CD4-positive, alpha-beta memory T cell (primary cell): ENCODE measurements at places on chromosomes 5 and 9.

DNA sequence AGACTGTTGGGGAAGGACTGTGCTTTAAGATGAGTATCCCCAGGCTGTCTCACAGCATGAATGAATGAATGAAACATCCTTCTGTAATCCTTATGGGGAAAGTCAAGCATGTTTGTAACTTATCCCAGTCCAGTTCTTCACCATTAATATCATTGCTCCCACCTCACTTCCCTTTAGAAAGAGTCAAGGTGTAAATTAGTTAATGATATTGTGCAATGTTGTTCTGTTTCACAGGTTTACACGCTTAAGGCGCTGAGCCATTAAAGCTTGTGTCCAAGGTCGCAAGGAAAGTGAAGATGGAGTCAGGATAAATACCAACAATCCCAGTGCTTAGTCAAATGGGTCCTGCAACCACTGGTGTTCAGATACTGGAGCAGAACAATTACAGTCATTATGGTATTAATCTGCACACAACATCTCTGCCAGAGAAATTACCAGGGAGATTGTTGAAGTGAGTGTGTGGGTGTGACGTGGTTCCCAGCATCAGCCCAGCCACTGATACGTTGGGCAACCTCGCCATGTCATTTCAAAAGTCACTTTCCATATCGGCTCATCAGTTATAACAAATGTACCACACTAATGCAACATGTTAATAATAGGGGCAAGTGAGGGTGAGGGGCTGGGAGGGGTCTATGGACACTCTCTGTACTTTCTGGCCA is 1.5 kb upstream of the MYO10 start:
- DNase-seq: no peak

DNA sequence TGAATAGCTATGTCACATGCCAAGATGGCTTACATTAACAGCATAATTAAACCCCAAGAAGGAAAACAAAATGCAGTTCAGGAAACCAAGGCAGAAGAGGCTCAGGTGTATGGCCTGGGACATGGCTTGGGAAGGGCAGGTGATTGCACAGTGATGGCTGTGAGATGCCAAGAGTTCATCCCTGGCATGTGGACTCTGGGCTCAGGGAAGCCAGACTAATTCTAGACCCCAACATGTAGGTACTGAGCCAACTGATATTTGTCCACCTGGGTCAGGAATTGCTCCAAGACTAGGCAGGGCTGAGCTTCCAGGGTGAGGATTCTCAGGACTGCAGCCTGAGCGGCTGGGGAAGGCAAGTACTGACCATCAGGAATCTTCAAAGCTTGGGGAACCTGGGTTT is 218.4 kb upstream of the PIK3R1 start:
- DNase-seq: no peak

DNA sequence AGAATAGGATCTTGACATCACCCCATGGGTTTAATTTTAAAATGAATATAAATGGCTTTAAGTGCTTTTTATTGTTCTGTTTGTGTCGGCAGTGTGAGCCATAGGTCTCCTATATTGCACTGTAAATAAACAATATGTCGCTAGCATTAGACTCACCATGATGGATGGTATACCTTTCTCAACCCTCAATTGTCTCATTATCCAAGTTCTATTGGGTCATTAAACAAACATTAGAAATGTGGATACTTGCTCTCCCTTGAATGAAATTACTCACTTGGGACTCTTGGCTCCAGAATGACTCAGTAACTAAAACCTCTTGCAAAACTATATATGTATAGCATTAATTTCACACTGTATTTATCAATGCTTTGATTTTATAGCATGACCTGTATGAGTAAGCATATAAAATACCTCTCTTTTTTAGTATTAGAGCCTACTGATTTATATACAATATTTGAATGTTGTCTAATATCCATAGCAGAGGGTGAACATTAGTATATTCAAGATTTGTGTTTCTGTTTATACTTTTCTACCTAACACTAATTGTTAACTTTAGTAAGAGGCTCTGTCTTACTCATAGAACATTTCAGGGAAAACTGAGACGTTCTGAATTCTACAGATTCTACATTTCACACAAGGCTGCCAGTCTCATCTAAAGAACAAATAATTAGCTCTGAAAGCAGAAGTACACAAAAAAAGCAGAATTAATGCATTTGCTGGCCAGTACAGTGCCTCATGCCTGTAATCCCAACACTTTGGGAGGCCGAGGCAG is 303.8 kb upstream of the PRR16 start:
- DNase-seq: no peak

DNA sequence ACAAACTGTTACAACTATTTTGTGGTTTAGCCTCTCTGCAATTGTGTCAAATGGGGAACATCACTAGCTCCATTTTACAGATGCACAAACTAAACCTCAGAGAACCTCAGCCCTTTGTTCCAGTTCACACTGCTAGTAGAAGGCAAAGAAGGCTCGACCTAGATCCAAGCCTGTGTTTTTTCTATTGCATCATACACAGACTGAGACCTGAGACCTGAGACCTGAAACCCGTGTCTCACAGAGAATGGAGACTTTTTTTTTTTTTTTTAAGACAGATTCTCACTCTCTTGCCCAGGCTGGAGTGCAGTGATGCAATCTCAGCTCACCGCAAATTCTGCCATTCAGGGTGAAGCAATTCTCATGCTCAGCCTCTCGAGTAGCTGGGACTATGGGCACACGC is 120.8 kb downstream of the GALNT10 start:
- DNase-seq: no peak

DNA sequence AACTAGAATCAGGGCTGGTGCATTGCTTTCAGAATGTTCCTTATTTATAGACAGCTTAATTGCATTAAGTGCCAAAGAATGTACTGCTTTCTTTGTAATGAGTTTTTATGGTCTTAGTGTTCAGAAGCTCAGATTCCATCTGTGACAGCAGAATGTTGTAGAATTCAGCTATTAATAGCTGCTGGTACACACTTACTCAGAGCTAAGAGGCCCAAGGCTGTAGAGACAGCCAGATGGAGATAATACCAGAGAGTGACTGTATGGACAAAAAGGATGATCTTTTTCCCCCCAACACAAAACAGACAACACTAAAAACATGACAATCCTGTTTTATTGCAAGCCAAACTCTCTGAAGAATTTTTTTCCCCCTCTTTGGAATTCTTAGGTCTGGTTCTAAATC is 50.2 kb downstream of the PPP2R2B start:
- DNase-seq: no peak

GRCh38 chr5:32202394-32202793 is 28.3 kb upstream of the GOLPH3 start:
- DNase-seq: no peak

- DNase-seq: no peak
Measured at GRCh38 chr5:76125888-76126287, 42.7 kb downstream of the SV2C start.

DNA sequence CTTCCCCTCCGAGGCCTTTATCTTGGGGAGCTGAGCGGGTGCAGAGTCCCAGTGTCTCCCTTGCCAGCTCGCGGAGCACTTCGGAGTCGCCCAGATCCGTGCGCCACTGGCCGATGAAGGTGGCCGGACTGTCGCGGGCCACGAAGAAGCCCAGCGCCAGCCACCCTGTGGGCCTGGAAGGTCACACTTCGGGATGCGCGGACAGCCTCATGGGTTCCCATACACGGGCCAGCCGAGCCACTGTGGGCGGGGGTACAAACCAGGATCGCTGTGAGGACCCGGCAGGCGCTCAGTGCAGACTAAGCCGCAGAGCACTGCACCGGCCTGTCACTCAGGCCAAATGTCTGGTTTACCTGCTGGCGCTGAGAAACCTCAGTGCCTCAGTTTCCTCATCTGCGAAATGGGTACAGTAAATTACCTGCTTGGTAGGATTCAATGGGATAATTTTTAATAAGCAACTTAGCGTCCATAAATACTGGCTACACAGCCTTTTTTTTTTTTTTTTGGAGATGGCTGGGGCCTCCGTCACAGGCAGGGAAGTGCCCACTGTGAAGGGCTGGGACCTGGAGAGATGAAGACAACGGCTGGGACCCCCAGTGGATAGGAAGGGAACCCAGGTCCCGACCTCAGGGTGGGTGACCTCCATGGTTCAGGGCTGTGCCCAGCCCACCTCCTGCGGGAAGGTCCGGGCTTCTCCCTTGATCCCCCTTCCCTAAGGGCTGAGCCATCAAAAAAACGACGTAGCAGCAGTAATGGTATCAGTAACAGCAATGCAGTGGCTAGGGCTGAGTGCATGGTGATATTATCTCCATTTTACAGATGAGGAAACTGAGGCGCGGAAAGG is 38.7 kb upstream of the CTSV start:
- DNase-seq: no peak

GRCh38 chr5:62547945-62548630 is 30.5 kb upstream of the LRRC70 start:
- no peak for DNase-seq

- peak; percentile 13 for DNase-seq
Measured at GRCh38 chr9:21096901-21097255, 19.1 kb upstream of the IFNB1 start.

DNA sequence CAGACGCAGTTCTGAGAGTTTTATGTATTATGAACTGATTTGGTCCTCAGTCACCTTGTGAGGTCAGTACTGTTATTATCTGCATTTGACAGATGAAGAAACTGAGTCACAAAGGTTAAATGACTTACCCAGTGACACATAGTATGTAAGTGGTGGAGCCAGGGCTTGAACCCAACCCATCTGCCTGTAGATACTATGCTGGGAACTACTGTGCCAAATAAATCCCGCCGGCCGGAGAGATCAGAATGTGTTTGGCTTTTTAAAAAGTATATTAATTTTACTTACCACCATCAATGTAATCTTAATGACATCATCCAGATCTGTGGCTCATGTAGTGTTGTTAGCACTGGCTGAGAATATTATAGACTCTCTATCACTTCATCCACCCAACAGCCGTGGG is 80.8 kb downstream of the ZNF618 start:
- DNase-seq: no peak

GRCh38 chr5:126497506-126497905 is 74.3 kb downstream of the GRAMD2B start:
- no peak for DNase-seq

GRCh38 chr9:38016375-38017135 is 52.5 kb downstream of the SHB start:
- DNase-seq: no peak

- DNase-seq: no peak
Measured at GRCh38 chr9:114085387-114085789, 7.3 kb upstream of the AMBP start.

DNA sequence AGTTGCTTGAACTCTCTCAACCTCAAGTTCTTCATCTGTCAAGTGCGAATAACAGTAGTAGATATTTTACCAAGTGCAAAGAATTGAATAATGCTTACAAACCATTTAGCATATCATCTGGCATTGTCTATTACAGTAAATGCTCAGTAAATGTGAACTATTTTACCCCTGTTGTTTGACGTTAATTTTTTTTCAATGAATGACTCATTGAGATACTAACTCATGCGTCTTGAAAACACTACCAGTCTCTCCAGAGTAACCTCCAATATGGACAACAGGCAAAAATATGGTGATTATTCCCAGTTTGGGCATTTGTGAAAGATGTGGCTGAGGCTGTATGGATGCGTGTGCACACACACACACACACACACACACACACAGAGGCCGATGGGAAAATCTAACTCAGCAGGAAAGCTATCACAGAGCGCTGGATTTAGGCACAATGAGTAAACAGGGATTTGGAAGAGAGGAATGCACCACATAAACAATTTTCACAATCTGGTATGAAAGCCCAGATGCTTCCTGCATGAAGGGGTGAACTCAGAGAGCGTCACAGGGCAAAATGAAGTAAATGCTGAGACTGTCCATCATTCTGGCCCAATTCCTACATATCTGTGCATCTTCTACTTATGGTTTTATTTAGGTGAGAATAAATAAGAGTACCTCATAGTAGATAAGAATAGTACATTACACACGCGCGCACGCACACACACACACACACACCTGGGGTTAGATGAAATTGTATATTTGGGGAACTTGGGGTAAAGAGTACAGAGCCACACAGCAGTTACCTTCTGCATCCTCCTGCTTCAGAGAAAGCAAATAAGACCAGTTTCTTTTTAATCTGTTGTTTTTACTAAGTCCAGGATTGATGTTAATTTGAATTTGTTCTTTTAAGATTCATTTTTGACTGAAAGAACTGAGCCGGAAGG is 128.7 kb downstream of the PALM2AKAP2 start:
- no peak for DNase-seq

GRCh38 chr9:2876726-2877125 is 32.8 kb upstream of the PUM3 start:
- no peak for DNase-seq

DNA sequence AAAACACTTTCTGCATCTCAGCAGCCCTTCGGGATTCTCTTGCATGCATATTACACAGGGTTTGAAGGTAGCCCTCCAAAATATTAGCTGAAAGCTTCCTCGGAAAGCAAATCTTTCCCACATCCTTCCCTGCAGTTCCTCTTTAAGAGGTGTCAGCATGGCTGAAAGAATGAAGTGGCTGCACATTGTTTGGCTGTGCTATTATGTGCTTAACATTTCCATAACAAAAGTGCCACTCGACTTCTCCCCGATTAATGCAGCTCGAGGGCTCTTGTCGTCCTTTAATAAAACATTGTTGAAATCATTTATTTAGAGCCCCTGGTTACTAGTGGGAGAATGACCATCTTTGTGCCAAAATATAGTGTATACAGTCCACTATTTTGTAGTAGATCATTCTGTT is 6.5 kb downstream of the GAS1 start:
- no peak for DNase-seq

- DNase-seq: peak; percentile 69
Measured at GRCh38 chr5:68255305-68256120, 40.0 kb downstream of the PIK3R1 start.

GRCh38 chr5:172594867-172595466 is 46.1 kb upstream of the NEURL1B start:
- no peak for DNase-seq

- DNase-seq: no peak
Measured at GRCh38 chr5:82809420-82810143, 267.6 kb downstream of the TMEM167A start.

DNA sequence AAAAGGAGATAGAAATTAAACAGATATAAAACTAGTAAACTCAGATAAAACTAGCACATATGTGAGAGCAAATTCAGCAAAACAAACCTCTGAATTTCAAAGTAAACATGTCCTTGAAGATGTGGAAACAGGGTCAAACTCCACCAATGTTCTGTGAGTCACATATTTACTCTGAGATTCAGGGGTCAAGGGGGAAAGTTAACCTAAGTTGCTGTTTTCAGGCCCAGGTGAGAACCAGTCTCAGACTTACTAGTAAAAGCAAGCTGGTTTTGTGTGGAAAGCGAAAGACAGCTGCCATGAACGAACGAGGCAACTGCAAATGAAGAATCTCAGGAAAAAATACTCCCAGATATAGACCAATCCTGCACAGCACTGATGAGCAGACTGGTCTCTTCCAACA is 29.0 kb downstream of the PSMB7 start:
- DNase-seq: no peak
